ENCODE measurements at places on chromosomes 13 and 19.
A peak's percentile ranks its signal among the peaks of the same experiment; 100 is the strongest.

- peak; percentile 96 for DNase-seq
Observed at GRCh38 chr13:30119476-30119875, 187.9 kb downstream of the KATNAL1 start.

DNA sequence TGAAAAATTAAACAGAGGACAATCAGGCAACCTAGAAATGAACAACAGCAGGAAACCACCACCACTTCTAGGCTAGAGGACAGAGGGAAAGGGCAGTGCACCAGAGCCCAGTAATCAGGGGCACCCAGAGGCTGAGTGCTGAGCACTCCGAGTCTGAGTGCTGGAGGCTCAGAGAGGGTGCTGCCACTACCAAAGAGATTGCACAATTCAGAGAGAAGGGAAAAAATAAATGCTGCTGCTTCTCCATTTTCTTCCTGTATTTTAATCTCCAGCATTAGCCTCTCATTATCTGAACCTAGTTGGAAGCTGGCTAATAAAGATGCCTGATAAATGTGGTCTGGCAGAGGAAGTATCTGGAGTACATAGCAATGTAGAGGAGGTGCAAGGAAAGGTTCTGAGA is 11.8 kb upstream of the ZNF175 start:
- no peak for DNase-seq

DNA sequence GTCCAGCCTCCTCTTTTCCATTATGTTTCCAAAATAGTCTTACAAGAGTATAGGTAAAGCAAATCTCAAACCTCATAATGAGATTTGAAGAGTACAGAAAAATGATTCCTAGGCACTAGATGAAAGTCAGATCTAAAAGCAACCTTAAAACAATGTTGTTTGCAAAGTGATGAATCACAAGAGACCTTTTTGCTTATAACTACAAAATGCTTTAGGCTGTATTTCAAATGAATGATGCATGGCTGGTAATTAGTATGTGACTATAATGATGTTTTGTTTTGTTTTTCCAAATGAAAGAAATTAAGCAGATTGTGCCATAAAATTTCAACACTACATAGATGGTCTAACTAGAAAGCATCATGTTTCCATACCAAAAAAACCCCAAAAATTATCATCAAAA is 272.7 kb downstream of the DIAPH3 start:
- no peak for DNase-seq

GRCh38 chr13:28637714-28638355 is 21.1 kb upstream of the POMP start:
- DNase-seq = no peak

GRCh38 chr19:53647792-53648191 is 16.0 kb downstream of the DPRX start:
- DNase-seq = no peak

GRCh38 chr13:79314652-79315051 is 91.4 kb downstream of the RBM26 start:
- no peak for DNase-seq

- DNase-seq = no peak
Observed at GRCh38 chr13:108981407-108981806, 352.0 kb downstream of the MYO16 start.

DNA sequence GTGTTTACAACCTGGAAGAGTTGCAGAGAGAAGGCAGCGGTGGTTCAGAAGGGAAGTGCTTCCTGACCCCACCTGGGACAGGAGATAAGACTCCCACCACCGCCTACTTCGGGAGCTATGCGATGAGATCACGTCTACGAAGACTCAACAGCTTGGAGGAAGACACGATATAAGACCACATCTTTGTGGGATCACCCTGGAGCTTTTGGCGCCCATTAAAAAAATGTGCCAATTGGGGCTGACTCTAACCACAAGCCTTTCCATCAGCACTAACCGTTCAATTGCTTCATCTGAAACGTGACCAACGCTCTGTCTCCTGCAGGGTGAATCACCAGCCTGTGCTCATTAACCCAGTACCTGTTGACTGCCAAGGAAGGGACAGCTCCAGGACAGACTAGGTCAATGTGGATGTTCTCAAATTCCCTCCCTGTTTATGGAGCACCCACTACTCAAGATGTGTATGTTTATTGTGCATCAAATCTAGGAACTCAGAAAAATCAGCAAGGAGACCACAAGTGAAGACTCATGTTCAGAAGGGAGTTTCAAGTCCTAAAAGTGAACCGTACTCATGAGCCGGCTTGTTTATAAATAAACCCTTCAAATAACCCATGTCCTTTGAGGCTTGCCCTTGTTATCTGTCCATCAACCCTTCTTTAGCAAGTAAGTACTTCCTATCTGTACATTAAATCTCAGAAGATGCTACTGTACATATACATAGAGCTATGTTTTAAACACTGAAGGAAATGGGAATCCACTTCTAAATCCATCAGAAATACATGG is 67.5 kb downstream of the LATS2 start:
- peak; percentile 72 for DNase-seq

DNA sequence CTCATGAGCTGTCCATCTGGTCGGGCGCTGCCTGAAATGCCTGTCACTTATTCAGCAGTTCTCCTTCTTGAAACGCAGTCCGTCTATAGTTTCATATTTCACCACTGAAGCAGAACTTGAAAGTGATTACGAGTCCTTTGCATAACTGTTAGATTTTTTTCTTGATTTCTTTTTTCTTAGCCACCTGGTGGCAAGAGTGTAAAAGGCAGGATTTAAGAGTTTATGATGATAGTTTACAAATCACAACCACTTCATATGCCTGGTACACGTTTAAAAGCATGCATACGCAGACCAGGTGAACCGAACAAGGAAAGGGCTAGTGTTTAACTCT is 45.8 kb downstream of the GGACT start:
- peak; percentile 22 for DNase-seq

GRCh38 chr13:72852207-72852606 is 70.3 kb downstream of the PIBF1 start:
- DNase-seq = no peak

- DNase-seq = no peak
Observed at GRCh38 chr19:41305927-41306793, 3.8 kb upstream of the CCDC97 start.

GRCh38 chr13:79522583-79522982 is 41.6 kb downstream of the NDFIP2 start:
- DNase-seq = peak; percentile 89

DNA sequence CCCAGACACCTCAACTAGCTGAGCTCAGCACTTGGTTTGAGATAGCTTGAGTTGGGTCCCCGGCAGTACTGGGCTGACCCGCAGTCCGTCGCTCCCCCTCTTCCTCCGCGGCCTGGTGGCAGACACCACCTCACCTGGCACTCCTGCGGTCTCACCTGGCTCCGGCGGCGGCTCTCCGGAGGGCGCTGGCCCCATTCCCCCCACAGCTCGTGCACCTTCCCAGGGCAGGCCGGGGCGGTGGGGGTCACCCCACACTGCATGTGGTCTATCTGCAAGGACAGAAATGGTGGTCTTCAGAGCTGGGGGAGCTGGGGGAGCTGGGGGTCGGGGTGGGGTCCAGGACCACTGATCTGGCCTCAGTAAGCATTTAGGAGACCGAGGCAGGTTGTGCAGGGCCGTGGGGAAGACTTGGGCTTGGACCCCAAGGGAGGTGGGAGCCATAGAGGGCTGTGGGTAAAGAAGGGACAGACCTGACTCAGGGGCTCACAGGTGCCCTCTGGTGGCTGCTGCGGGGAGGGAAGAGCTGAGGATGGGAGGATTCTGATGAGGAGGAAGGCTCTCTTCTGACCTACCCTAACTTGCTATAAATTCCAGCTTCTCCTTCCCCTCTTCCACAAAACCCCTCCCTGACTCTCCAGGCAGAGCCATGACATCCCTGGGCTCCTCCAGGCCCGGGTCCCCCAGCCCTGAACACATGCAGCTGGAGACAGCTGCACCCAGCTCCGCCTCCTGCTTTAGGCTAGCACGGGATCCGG is 6.7 kb upstream of the PLIN4 start:
- peak; percentile 42 for DNase-seq

- DNase-seq = no peak
Observed at GRCh38 chr13:99717959-99718674, 216.8 kb downstream of the TM9SF2 start.

GRCh38 chr13:62906896-62907295 is 1491.2 kb upstream of the PCDH20 start:
- DNase-seq = no peak

Data from RPMI7951 (cell line).